ENCODE measurements at places on chromosomes 5 and 9. TPM values are rescaled to one million over a fixed set of nuclear protein-coding genes. Genes with fewer than 3 reads are reported as not detected.

GRCh38 chr9:137891588-137892423 is 14.2 kb downstream of the CACNA1B start:
- no peak for DNase-seq

GRCh38 chr9:131943351-131943841 is 136.3 kb downstream of the MED27 start:
- DNase-seq: no peak

GRCh38 chr5:40480392-40480791 is 199.3 kb upstream of the PTGER4 start:
- no peak for DNase-seq

GRCh38 chr5:125412561-125413495 is 666.4 kb upstream of the ZNF608 start:
- DNase-seq: peak; percentile 43

DNA sequence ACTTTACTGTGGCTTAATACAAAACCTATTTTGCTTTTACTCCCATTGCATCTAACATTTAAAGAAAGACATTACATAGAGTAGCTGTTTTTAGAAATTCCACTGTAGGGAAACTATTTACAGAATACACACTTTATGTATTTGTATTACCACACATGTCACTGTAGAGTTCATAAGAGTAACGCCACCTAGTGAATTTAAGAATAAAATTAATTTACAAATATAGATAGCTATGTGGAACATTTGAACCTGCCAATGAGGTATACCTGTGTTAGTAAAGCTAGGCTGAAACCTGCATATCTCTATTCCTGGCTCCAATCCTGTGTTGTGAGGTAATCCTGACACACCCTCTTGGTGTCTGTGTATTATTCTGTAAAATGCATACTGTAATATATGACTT is 234.4 kb downstream of the MAST4 start:
- peak; percentile 50 for DNase-seq

DNA sequence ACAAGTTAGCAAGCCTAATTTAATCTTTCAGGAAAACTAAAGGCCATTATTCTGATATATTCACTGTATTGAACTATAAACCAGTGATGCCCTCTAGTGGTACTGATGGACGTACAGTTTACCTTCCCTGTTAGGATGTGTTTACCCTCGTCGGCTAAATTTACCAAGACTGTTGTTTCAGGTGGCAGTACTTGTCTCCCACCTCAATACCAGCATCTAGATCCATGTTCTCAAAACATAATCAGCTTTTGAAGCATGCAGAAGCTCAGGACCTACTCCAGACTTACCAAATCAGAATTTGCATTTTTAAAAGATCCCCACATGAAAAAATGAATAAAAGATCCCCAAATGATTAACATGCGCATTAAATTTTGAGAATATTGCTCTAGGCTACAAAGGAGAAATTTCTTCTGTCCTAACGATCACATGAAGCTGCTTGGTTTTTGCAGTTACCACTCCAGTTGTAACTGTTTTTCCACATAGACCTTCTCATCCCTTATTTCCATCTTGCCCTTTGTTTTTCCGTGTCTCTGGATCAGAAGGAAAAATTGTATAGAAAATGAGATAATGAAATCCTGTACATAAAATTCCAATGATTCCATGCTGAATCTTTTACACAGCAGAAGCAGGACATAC is 3.2 kb upstream of the BAAT start:
- DNase-seq: peak; percentile 55

DNA sequence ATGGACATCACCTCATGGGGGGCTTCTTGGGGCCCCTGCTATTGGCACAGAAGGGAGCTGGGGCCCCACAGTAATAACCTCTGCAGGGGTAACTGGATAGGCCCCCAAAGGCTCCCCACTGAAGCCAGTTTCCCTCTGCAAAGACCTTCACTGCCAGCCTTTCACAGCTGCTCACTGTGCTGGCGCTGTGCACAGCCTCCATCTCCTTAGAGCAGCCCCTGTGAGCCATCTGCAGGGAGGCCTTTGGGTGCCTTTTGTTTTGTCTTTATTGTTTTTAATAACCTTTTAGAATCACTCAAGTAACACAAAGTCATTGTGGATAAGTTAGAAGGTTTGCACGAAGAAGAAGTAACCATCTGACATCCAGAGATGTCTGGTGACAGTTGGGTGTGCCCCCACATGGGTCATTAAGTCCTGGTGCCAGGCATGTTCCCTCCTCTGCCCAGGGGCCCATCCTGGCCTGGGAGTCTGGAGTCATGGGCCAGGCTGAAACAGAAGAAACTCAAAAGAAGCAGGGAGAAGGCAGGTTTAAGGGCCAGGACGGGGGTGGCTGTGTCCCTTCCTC is 42.7 kb downstream of the NCS1 start:
- DNase-seq: no peak

- no peak for DNase-seq
These were observed 57.3 kb upstream of the RPL26L1 start for GRCh38 chr5:172901788-172902496.

DNA sequence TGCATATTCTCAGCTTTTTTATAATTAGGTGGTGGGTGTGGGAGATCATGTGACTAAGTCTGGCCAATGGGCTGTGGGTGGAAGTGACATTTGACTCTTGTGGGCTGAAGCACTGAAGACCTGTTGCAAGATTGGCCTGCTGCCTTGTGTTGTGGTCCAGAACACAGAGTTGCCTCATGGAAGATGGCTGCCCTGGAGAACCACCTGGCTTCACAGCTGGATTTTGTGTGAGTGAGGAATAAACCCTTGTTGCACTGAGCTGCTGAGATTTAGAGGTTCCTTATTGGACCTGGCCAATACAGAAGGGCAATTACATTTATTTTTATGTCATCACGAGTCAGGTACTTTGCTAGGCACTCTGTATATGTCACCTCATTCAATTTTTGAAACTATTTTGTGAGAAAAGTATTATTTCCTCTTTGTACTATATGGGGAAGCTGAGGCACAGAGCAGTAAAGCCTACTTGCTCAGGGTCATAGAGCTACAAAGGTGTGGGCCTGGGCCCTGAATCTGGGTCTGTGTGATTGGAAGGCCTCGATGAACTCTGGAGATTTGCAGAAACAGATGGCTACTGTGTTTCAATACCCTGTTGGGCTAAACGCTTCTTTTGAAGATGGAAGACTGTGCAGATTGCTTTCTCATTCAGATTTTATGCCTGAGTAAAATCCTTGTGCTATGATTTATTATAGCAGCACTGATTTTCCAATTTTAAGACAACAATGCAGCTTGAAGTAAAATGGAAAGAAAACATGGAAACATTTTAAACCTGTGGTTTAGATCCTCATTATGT is 71.2 kb upstream of the TBC1D2 start:
- peak; percentile 92 for DNase-seq

DNA sequence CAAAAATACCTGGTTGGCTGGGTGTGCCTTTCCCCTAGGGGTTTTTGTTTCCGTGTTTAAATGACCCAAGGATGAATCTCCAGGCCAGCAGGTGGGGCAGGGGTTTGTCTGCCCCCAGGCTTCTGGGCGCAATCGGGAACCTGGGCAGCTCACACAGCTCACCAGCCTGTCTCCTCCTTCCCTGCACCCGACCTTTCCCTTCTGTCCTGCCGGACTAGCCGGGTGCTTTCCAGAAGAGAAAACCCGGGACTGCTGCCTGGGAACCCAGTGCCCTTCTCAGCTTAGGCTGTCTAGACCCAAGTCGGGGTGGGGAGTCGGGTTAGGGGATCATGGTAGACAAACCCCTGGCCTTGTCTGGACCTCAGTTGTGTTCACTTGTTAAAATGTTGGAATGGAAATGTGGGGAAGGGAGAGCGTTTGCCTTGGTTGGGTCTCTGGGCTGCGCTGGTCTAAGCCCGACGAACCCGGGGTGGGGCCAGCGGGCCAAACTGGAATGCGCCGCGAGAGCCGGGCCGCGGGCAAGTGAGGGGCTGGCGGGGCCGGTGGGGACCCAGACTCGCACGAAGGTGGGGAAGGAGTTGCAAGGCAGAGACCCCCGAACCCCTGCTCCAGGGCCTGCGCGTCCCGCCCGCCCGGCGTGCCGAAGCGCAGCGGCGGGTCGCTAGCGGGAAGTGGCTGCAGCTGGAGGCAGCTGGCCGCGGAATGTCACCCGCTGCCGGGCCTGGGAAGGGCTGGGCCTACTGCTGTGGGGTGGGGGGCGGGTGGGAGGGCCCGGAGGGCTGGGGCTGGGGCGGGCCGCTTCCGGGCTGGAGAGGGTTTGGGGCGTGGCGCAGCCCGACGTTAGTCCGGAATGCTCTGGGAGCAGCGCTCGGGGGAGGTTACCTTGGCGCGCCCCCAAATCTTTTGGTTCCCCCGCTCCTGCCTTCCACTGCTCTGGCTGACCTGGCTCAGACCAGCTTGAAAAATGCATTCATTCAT is 84.6 kb downstream of the DAB2IP start:
- no peak for DNase-seq

- DNase-seq: no peak
These were observed 203.7 kb downstream of the SEMA6A start for GRCh38 chr5:116370886-116371285.

- no peak for DNase-seq
These were observed 63.2 kb upstream of the FYB1 start for GRCh38 chr5:39282561-39282960.

DNA sequence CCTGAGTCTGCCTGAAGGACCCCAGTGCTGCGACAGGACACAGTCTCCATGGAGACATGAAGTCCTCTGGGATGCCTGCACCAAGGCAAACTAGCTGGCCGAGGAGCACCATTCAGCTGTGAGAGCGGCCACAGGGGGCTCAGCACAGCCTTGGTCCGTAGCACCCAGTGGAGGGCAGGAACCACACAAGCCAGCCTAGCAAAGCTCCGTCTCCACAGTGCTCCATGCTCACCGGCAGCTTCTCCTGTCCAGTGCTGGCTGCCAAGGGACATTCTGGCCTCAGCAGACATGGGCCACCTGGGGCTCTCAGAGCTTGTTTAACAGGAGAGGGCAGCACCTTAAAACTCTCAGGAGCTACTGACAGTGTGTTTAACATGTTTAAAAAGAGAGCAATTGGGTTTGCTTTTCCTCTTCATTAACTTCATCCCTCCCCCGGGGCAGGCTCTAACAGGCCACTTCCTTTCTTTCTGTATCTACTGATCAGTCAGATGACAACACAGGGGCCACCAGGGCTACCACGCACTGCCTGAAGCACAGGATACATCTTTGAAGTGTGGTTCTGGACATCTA is 57.0 kb downstream of the SECISBP2 start:
- peak; percentile 64 for DNase-seq

- DNase-seq: no peak
These were observed 288.2 kb downstream of the FANCC start for GRCh38 chr9:95029288-95029687.

DNA sequence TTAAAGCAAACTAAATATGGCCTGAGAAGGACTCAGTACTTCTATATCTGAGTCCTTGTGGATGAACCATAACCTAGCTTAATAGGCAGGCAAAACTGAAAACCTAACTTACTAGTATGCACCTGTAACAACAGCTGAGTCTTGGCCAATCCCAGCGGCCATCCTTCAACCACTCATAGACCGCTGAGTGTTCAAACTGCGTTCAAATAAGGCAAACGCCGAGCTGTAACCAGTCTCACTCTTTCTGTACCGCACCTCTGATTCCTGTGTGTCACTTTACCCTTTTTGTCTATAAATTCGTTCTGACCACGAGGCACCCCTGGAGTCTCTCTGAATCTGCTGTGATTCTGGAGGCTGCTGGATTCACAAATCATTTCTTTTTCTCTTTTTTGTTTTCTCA is 170.5 kb downstream of the COL23A1 start:
- no peak for DNase-seq

GRCh38 chr5:176432707-176433106 is 15.5 kb upstream of the FAF2 start:
- DNase-seq: no peak

DNA sequence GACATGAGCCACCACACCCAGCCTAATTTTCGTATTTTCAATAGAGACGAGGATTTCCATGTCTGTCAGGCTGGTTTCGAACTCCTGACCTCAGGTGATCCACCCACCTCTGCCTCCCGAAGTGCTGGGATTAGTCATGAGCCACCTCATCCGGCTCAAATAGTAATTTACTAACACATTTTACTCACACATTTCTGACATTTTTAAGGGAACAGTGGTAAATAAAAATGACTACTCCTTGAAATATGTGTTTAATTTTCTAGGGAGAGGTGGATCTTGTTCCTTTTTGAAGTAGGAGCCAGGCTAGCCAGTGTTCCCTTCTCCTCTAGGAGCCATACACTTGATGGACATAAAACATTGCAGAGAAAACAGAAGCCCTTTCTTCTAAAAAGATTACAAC is 55.2 kb upstream of the ERBIN start:
- DNase-seq: no peak

DNA sequence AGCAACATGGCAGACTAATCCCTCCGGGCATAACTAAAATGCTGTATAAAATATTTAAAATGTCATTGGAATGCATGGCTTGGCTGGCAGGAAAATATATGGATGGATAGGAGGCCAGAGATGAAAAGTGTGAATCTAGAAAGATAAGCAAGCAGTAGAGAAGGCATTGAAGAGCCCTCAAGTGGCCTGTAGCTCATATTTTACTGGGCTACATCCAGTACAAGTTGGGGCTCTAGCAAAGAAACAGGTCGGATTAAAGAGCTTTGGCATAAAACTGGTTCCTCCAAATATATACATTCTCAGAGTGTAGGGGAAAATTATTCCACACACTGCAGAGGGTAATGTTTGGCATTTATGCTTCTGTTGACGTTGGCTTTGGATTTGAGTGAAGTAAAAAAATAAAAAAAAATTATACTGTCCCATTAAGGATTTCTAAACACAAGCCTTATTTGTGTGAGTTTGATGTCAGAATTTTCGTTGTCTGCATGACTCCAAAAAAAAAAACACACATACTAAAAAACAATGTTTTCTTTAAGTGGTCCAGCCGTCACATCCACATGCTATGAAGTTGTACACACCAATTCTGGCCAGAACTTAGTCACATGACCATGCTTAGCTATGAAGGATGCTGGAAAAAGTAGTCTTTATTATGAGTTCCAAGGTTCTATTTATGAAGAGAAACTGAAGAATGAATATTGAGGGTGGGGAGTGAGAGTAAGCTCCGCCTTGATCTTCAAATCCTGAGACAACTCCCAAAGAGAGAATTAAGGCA is 147.0 kb downstream of the TLE1 start:
- DNase-seq: no peak

GRCh38 chr5:1462358-1462757 is 17.1 kb upstream of the SLC6A3 start:
- no peak for DNase-seq

DNA sequence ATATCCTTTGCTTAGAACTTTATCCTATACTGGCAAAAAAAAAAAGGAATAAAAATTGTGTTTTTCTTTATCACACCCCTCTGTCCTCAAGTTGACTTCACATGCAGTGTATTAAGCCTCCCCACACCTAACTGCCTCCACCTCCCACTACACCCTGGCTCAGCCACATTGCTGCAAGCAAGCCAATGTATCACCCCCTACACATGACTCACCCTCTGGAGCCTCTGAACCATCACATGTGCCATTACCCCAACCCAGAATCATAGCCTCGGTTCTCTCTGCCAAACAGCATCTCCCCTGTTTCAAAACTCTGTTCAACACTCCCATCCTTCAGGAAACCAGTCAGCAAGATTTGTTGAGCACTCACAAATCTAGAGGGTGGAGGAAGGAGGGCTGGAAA is 209.0 kb downstream of the CWC27 start:
- DNase-seq: no peak

The GLDC gene
- total RNA-seq: not detected

The PCDHB16 gene
- 0.54 TPM for total RNA-seq

The LCN12 gene
- total RNA-seq: not detected

The ENC1 gene
- total RNA-seq: 0.25 TPM

The QRFP gene
- total RNA-seq: not detected

The TAF11L5 gene
- not detected for total RNA-seq
